NCI-H510A (cell line): ENCODE measurements at places on chromosomes 7 and 10.

DNA sequence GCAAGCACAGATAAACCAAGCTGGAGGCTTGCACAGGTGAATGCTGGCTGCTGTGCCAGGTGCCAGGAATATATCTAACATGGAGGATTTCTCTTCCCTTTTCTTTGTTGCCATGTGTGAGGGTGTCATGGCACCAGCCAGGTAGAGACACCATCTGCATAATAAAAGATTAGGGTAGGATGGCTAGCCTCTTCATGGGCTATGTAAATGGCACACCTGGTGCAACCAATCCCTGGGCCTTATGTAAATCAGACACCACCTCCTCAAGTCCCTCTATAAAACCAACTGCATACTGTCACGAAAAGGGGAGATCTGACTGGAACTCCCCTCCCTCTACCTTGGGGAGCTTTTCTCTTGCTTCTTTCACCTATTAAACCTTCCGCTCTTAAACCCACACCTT, 322.5 kb upstream of the POM121L12 start:
- DNase-seq, result no peak

GRCh38 chr7:157464971-157465886, 128.4 kb downstream of the DNAJB6 start:
- DNase-seq, result no peak

- DNase-seq, result no peak
These were observed 7.5 kb upstream of the GGCT start for GRCh38 chr7:30511973-30512662.

DNA sequence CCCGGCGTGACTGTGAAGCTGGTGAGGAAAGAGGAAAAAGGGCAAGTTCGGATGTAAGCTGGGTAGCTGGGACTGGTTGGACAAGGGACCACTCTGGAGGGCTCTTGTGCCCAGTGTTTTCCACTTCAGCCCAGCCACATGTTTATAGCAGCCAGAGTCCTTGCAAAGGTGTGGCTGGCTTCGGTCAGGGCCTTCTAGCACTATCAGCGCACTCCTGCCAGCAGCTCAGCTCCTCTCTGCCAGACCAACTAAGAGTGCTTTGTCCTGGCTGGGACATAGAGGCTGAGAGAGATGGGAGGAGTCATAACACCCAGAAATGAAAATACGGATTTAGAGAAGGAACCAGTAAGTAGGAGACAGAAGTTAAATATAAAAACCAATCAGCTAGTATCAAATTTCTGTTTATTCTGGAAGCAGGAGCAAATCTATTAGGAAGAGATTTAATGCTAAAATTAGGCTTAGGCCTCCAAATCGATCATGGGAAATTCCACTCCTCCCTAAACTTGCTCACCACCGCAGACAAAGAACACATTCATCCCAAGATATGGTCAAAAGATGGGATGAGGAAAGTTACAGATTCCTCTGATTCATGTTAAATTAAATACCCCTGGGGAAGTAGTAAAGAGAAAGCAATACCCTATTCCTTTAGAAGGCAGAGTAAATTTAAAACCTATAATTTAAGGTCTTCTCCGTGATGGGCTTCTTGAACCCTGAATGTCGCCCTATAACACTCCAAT, 135.0 kb downstream of the RALA start:
- DNase-seq, result no peak

DNA sequence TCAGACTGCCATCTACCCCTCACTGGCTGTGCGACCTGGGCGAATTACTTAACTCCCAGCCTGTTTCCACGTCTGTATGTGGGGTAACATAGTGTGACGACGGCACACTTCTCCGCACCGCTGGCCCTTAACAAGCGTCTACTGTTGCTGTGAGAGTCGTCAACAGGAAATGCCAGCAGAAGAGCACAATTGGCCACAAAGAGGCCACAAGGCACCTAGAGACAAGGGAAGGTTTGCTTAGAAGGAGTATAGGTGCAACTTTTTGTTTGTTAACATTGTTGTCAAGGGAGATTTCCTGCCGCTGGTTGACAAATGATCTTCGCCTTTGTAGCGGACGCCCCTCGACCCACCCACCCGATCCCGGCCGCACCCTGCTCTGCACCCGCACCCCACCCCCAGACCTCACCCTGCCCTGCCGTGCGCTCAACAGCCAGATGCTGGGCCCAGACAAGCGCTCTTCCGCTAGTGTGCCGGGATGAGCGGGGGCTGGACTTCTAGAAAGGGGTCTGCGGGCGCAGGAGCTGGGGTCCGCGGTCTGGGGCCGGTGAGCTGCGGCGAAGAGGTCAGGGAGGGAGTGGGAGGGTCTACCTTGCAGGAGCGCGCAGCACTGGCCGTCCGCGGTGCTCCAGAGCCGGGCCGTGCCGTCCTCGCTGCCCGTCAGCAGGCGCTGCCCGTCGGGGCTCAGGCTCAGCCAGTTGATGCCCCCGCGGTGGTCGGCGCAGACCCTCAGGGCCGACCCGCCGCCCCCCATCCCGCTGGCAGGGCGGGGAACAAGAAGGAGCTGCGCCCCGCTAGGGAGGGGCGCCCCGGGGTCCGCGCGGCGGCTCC, 785 bp downstream of the WDR86 start:
- no peak for DNase-seq

GRCh38 chr10:63699785-63700613, 178.8 kb downstream of the REEP3 start:
- no peak for DNase-seq

DNA sequence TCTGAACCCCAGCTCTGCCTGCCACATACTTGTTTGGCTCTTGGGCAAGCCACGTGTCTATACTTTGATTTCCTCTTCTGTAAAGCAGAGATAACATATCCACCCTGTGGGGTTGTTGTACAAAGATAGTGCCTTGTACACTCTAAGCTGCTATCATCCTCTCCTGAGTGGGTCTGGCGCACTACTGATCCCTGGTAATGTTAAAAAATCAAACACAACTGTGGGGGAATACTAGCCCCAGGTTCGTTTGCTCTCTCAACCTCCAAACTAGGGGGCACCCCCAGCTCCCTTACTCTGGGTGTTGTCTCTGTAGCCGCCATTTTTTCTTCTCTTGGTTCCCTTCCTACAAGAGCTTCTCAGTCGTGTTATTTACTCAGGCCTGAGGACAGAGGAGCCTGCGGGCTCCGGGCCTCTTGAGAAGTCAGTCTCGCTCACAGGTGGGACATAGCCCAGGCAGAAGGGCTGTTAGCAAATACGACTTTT, 1.0 kb downstream of the POLM start:
- DNase-seq, result no peak
